Ammon's horn (tissue), 1 donor: ENCODE measurements at places on chromosomes 2 and 18.

- no peak for DNase-seq
Measured at GRCh38 chr18:40653682-40654081, 1301.4 kb upstream of the PIK3C3 start.

- no peak for DNase-seq
Measured at GRCh38 chr2:218833023-218833609, 1.5 kb upstream of the PRKAG3 start.

- DNase-seq, result no peak
Measured at GRCh38 chr2:145760781-145761649, 1241.1 kb upstream of the ZEB2 start.

DNA sequence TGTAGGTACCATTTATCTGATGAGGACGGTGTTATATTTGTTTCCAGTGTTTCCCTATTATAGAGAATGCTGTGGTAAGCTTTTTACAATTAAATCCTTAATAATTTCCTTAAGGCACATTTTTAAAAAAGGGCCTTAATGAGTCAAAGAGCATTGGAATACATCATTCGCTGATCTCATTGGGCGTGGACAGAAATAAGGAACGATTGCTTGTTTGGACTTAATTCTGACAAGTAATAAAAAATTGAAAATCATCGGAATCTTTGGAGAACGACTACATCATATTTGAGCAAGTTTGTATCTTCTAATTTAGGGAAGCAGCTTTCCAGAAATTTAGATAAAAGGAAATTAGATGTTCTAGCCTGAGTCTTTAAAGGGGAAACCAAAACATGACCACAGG lies 11.3 kb downstream of the AGPS start:
- no peak for DNase-seq

DNA sequence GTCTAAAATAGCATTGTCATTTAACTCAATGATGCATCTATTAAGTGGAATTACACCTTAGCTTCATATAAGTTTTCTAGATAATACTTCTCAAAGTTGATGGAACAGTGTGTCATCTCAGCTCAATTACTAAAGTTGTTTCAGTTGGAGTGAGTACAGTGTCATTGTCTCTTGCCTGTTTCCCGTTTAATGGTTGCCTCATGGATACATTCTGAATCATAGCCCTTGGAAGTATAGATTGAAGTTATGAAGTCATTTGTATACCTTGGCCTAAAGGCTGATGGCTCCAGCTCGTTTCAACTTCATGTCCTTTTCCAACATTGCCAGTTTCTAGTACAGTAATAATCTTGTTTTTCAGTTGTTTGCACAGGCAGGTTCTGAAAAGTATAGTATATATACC lies 130.5 kb upstream of the NOSTRIN start:
- DNase-seq, result no peak

DNA sequence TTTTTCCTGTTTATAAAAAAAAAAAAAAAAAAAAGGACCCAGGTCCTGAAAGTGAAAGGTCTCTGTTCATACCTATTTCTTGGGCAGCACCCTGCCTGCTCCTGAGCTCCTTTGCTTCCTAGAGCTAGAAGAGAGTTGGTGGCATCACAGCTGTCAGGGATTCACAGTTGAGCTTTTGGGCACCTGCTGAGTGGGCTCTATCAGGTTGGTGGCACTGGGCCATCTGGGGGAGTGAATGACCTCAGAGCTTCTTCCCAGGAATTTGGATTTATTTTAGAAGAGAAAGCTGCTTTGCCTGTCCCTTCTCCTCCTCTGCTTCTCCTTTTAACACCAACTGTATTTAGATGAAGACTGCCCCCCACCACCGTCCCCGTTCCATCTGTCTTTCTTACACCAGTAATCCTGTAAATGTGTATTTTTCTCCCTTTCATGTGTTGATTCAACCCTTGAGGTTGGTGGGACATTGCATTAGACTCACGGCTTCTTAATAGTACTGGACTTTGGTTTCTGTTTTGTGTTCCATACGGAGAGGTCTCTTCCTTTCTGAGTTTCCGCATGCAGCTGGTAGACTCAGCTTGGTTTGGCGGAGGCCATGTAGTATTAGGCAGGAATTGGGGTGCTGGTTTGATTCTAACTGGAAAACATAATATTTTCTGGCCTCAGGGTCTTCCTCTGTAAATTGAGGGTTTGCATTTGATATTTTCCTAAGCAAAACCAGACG lies 7.6 kb upstream of the MGAT5 start:
- DNase-seq, result no peak
